ENCODE measurements at places on chromosomes 6 and 20. TPM values are rescaled to one million over a fixed set of nuclear protein-coding genes. Genes with fewer than 3 reads are reported as not detected.

The AURKA gene
- total RNA-seq: 1.6 TPM

DNA sequence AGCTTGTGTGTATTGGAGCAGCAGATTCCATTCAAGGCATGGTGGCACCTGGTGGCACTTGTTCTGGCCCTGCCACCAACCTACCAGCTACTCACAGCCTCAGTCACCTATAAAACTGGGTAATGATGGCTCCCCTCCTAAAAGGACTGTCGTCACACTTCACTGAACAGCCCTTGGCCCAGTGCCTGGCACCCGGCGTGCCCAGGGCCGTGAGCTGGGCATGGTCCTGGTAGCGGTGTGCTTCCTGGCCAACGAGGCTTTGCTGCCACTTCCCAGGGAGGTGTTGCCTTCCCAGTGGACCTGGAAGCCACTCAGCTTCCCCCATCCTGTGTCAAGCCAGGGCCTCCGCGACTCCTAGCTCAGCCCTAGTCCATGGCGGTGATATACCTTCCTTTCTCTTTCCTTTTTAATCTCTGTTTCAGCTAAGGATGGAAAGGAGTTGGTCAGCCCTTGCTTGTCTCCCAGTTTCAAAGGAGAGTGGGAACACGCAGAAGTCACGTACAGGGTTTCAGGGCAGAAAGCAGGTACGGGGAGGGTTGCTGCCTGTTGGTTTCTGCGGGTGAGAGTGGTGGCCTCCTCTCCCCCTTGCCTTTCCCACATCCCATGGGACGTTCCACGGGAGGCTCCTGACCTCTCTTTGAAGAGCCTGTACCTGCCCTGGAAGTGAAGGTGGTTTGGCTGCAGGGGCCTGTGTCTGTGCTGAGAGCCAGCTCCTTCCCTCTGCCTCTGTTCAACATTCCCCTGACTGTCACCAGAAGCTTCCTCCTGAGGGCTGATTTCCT, 25.5 kb downstream of the ENTPD6 start:
- peak; percentile 79 for DNase-seq

GRCh38 chr20:17833036-17833674, 133.4 kb downstream of the BANF2 start:
- DNase-seq: no peak

- DNase-seq: no peak
These were observed 56.3 kb upstream of the OLIG3 start for GRCh38 chr6:137550535-137550934.

DNA sequence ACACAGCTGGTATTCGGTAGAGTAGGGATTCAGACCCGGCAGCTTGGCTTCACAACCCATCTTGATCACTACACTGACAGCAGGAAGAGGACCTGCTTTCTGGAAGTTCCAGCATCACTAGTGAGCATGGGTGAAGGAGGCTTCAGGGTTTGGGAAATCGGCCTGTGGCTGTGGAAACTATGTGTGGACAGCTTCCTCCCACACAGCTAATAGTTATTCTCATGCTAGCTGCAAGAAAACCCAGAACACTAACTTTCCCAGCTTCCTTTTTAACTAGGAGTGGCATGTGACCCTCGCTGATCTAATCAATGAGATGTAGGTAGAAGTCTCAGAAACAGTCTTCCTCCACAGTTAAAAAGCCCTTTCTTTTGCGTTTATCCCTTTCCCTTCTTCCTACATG, 36.3 kb upstream of the SIRPA start:
- DNase-seq: no peak

DNA sequence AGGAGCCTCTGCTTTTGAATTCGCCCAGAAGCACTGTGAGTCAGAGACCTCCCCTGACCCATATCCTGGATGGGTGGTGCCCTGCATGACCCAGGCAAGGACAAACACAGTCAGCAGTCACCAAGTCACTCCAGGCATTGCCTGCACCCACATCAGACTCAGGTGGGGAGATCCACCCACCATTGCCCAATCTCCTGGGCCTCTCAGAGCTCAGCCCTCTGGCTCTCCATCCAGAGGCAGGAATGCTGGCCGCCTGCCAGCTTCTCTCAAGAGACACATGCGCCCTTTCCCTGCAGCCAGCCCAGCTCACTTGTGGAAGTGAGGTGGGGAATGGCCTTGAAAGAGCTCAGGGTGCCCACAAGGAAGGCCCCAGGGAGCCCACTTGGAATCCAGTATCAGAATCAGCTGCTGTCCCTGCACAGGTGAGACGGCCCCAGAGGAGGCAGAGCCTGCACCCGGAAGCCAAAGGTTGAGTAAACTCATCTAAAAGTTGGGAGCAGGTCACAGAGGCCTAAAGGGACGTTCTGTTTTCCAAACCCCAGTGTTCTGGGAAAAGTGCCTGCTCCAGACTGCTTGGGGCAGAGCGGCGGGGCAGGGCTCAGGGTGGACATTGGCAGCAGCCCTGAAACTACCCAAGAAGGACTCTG, 129.8 kb downstream of the PREX1 start:
- DNase-seq: peak; percentile 75

DNA sequence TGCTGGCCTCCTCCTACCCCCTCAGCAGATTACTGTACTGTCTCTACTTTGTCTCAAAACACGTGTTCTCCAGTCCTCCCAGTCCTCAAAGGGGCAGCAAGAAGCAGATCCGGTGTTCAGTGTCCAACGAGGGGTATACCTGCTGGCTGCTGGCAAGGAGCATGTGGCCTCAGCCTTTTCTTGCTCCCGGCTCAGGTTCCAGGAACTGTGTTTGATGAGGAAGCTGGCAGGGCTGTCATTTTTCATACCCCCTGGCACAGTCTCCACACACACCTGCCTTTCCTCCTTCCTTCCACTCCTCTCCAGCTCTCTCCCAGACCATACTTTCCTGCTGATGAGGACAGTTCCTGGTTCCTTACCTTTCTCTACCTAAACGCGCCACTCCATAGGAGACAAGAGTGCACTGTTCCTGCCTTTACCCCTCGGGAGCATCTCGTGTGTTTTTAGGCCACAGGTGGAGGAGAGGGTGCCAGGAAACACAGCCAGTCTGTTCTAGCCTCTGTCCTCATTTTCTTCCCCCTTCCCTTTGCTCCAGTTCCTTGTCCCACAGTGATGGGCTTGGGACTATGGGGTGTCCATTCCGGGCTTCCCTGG, 77.2 kb downstream of the SSR1 start:
- DNase-seq: no peak

GRCh38 chr20:51529758-51530157, 12.8 kb downstream of the NFATC2 start:
- no peak for DNase-seq

GRCh38 chr6:144083172-144083571, 12.2 kb downstream of the SF3B5 start:
- no peak for DNase-seq

- DNase-seq: no peak
These were observed 224.5 kb downstream of the NKAIN2 start for GRCh38 chr6:124028117-124028516.

DNA sequence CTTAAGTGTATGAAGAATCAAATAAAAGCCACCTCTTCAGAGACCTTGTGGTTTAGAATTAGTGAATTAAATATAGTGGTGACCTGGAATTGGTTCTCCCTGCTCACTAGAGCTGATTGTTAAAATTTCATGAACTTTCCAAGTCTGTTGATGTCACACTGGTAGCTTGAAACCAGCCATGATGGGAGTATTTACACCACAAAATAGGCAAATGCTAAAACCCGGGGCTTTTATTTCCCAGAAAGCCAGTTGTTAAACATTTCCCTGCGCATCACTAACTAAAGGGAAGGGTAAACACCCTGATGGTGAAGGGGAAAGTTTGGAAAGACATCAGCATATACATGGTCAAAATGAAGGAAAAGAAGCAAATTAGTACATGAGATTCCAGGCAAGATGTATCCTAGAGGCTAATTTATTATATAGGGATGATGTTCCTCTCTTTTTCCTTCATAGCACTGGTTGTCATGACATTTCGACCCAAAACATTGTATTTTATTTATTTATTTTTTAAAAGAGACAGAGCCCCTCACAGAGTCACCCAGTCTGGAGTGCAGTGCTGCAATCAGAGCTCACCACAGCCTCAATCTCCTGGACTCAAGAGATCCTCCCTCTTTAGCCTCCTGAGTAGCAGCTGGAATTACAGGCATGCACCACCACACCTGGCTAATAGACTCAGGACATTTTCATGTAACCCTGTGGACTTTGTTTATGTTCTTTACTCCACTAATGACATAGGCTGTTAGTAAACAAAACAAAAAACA, 123.2 kb downstream of the RIN2 start:
- no peak for DNase-seq

GRCh38 chr20:44533928-44534327, 12.1 kb upstream of the SERINC3 start:
- DNase-seq: no peak

The ARMH2 gene
- total RNA-seq: not detected

DNA sequence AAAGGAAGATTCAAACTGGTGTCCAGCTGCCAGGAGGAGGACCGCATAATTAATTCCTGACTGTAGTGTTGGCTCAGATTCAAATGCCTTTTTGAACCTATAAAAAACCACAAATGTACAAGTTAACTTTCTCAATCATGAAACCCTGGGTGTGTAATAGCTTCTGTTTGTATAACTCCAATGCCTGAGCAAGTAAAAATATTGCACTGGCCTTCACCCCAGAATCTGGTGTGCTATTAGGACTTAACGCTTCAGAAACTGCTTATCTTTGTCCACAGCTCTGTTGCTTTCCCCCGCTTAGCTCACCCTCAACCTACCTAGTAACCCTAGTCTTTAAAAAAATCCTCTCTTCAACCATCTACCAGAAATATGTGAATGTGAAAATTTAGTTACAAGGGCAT, 119.1 kb upstream of the MAP7 start:
- DNase-seq: no peak

DNA sequence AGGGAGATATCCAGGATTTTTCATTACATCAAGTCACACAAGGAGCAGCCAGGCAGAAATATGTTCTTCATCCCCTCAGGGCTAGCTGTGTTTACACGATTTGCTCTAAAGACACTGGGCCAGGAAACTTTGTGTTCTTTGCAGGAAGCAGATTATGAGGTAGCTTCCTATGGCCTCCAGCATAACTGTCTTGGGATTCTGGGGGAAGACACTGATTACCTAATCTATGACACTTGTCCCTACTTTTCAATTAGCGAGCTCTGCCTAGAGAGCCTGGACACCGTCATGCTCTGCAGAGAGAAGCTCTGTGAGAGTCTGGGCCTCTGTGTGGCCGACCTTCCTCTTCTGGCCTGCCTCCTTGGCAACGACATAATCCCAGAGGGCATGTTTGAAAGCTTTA, 11.2 kb downstream of the FAM120B start:
- no peak for DNase-seq

DNA sequence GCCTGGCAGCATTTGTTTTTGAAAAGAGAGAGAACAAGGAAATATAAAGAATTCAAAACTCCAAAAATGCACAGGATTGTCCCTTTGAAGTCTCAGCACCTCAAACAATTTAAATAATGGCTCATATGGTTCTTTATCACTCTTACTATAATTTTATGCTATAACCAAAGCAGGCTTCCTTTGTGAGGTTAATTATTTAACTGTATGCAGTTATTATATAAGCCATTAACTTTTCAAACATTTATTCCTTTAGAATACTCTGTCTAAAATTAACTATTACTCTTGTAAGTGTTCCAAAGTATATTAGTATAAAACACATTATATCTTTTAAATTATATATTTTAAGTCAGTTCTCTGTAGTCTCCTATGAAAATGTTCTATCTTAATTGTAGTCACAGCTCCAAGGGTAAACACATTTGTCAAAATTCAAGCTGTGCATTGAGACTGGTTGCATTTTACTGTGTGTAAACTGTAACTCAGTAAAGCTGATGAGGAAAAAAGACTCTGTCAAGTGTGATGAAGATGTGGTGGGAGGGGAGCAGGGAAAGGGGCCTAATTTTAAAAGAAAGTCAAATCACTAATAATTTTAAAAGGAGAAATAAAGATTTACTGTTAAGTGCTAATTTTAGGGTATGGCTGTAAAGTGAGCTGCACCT, 20.0 kb upstream of the PLAGL1 start:
- DNase-seq: no peak

The RGS17 gene
- total RNA-seq: not detected

The SPDEF gene
- 0.15 TPM for total RNA-seq

GRCh38 chr20:23640018-23640601, 2.4 kb upstream of the CST3 start:
- peak; percentile 41 for DNase-seq

The RAB44 gene
- 0.08 TPM for total RNA-seq

The LCA5 gene
- total RNA-seq: 0.45 TPM

- peak; percentile 61 for DNase-seq
These were observed 1.2 kb downstream of the TGIF2 start for GRCh38 chr20:36574366-36575135.

The MAPK13 gene
- 1.9 TPM for total RNA-seq

GRCh38 chr6:31090973-31091364, 21.4 kb downstream of the C6orf15 start:
- DNase-seq: no peak

DNA sequence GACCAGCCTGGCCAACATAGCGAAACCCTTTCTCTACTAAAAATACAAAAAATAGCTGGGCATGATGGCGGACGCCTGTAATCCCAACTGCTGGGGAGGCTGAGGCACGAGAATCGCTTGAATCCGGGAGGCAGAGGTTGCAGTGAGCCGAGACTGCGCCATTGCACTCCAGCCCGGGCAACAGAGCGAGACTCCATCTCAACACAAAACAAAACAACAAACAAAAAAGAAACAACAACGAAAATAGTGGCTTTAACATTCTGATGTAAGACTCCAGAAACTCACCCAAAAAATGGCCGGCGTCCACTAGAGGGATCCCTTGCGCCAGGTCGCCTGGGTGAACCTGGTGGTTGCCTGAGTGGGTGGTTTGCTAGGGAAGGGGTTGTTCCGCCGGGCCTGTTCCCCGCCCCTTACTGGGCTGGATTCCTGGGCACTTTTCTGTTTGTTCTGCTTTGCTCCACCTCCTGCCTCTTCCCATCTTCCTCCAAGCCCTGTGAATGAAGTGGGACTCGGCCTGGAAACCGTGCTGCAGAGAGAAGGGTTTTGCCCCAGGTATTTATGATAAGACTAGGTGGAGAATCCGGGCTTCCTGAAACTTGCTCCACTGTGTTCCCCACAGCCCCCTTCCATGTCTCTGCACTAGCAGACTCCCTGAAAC, 1.5 kb downstream of the PABPC1L start:
- DNase-seq: peak; percentile 83

Measured in left lobe of liver (tissue), 2 donors.